ENCODE measurements at places on chromosomes 2 and 18.

- no peak for DNase-seq
Observed at GRCh38 chr2:126646026-126646425, 9.9 kb upstream of the GYPC start.

DNA sequence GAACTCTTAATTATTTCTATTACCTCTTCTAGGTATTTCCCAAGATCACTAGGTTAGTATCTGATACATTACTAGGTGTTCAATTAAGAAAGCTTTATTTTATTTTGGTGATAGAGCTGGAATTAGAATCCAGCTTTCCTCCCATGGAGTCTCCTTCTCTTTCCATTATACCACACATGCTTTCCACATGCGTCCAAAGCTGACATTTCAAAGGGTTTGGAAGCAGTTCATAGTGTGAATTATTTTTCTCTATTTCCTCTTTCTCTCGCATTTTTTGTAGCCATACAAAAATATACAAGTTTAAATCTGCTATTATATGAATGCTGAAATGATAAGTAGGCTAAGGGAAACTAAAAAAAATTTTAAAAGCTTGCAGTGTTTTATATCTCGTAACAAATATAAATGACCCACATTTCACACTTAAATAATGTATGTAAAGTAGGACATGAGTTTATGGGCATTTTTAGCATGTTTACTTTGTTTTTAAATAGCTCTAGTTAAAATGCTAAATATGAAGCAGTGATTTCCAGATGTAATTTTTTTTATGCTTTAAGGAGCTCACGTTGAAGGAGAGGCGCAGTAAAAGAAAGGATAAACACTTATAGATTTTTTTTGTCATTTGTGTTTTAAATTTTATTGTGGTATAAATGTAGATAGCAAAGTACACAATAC, 20.1 kb downstream of the ZC3H6 start:
- DNase-seq = no peak

DNA sequence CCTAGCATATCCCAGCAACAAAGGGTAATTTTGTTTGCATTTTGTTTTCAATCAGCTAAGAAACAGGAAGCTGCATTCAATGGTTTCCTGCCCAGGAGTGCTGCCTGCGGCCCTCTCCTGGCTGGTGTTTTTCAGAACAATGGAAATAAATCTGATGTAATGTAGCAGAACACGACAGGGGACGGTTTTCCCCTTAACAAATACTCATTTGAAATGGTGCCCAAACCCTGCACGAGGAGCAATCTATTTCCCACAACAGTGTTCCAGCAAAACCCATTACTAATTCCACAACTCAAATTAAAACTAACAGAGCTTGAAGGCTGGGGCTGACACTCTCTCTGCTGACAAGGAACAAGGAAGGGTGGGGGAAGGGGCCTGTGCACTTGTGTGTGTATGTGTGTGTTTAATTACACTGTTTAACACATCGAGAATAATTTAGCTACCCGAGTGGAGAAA, 8.7 kb downstream of the CAPN13 start:
- no peak for DNase-seq

DNA sequence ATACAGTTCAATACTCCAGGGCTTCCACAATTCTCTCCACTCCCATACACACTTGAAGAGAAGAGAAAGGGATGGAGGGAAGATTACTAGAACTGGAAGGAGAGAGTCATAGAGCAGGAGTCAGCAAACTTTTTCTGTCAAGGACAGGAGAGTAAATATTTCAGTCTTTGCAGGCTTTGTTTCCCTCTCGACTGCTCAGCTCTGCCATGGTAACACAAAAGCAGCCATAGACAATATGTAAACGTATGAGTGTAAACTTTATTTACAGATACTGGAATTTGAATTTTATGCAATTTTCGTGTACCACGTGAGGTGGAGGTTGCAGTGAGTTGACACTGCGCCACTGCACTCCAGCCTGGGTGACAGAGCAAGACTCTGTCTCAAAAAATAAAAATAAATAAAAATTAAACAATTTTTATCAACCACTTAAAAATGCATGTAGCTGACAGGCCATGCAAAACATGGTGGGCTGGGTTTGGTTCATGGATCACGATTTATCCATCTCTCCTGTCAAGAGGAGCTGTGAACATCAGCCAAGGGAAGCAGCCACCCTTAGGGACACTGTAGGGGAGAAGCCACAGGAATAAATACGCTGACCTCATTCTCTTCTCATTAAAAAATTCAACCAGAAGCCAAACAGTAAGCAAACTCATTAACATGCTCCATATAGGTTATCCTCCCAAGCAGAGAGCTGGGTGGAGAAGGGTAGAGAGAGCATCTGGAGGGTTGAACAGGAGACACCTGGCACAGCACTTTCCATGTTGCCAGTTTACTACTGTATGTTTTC, 266.4 kb upstream of the FN1 start:
- no peak for DNase-seq

- DNase-seq = no peak
Observed at GRCh38 chr2:127220102-127220767, at the start of gene CYP27C1. Gene CYP27C1 (minus strand): TSS chr2:127220299. CDS start chr2:127220270, 29 bp downstream.

All from NCI-H526 treated with DMSO at 0.1 percent for 48 hours (cell line).